Foreskin keratinocyte (primary cell): ENCODE measurements at places on chromosomes 5 and 9.

GRCh38 chr9:89662718-89663613 is 58.2 kb downstream of the GADD45G start:
- no peak for DNase-seq

DNA sequence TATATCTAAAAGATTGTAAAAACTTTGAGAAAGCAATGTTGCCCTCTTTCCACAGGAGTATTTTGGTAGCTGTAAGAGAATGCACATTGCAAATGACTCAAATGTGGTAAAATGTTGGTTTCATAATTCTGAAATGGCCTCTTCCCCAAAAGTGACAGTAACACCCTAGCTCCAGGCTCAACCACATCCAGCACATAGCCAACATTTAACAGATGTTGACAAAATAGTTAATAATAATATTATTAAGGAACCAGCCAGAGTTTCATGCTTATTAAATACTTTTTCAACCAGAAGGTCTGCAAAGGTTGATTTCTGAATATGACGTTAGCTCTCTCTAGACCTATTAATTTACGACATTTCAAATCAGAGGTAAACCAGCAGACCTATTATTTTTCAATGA is 1.3 kb downstream of the ANXA1 start:
- DNase-seq = no peak

- no peak for DNase-seq
Measured at GRCh38 chr5:157468293-157468965, 8.4 kb downstream of the NIPAL4 start.

- no peak for DNase-seq
Measured at GRCh38 chr9:11821306-11821975, 871.7 kb upstream of the TYRP1 start.
